ENCODE measurements at places on chromosomes 6 and 20.

DNA sequence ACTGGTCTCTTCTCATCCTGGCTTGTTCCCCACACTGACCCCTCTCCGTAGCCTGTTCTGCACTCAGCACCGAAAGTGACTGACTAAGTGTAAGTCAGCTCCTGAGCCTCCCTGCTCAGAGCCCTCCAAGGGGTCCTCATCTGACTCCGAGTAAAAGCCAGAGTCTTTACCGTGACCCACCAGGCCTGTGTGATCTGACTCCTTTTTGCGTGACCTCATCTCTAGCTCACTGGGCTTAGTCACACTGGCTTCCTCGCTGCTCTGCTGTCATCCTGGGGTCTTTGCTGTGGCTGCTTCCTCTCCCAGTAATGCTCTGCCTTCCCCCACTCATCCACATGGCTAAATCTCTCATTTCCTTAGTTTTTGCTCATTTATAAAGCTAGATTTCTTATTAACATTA, 116.6 kb downstream of the PLCB4 start:
- DNase-seq = no peak

GRCh38 chr6:9540534-9541126, 874.2 kb downstream of the TFAP2A start:
- DNase-seq = peak; percentile 75

GRCh38 chr20:62066983-62067433, 1.3 kb upstream of the TAF4 start:
- DNase-seq = no peak

- DNase-seq = peak; percentile 25
These were observed 181.2 kb upstream of the SHLD1 start for GRCh38 chr20:5569021-5569420.
